ENCODE measurements at places on chromosomes 16 and 17. TPM values are rescaled to one million over a fixed set of nuclear protein-coding genes. Genes with fewer than 3 reads are reported as not detected.

CCL1 gene
- total RNA-seq, result not detected

ADAMTS18 gene
- total RNA-seq, result not detected

PCGF2 gene
- total RNA-seq, result 205 TPM

HBA1 gene
- total RNA-seq, result not detected

PRR35 gene
- not detected for total RNA-seq

GRCh38 chr17:5097101-5097834 is 14.4 kb downstream of the ZNF232 start:
- no peak for DNase-seq

GRCh38 chr17:37848690-37849616 is 75.3 kb upstream of the TBC1D3K start:
- peak; percentile 73 for DNase-seq

DNA sequence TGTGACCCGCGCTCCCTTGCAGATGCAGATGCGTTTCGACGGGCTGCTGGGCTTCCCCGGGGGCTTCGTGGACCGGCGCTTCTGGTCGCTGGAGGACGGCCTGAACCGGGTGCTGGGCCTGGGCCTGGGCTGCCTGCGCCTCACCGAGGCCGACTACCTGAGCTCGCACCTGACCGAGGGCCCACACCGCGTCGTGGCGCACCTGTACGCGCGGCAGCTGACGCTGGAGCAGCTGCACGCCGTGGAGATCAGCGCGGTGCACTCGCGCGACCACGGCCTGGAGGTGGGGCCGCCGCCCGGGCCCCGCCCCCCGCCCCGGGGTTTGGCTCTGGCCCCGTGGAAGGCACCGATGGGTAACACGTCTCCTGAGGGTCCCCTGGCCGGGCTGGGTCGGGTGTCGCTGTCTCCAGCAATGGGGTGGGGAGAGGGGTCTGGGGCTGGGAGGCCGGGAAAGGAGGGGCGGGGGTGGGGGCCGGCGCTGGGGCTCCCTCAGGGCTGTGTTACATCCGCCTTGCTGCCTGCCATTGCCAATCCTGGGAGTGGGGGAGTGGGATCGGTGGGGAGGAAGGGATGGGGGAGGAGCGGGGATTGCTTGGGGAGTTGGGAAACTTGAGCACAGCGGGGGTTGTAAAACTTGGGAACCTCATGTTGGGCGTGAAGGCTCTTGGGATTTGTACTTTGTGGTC is 737 bp downstream of the NUDT16L1 start:
- peak; percentile 42 for DNase-seq

DNA sequence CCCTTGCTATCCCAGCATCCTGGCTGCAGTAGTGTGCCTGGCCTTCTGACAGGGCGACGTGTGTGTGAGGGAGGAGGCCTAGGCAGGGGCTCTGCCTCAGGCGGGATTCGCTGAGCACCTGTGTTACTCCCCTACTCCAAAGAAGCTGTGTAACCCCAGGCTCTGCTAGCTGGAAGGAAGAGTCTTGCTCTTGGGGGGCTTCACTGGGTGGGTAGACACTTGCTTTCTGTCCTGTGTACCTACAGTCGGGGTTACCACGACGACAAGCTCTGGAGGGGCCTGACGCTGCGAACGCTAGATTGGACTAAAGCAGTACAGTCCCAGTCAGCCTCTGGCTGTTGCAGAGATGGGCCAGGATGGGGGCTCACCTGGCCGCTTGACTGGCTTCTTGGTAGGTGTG is 9.5 kb downstream of the EXOC7 start:
- no peak for DNase-seq

DNA sequence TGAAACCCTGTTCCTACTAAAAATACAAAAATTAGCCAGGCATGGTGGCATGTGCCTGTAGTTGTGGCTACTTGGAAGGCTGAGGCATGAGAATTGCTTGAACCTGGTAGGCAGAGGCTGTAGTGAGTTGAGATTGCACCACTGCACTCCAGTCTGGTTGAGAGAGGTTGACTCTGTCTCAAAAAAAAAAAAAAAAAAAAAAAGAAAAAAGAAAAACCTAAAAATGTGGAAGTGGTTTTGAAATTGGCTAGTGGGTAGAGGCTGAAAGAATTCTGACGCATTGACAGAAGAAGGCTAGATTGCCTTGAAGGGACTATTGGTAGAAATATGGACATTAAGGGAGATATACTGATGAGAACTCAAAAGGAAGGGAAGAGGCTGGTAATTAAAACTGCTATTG is 33.6 kb upstream of the CPPED1 start:
- no peak for DNase-seq

DNA sequence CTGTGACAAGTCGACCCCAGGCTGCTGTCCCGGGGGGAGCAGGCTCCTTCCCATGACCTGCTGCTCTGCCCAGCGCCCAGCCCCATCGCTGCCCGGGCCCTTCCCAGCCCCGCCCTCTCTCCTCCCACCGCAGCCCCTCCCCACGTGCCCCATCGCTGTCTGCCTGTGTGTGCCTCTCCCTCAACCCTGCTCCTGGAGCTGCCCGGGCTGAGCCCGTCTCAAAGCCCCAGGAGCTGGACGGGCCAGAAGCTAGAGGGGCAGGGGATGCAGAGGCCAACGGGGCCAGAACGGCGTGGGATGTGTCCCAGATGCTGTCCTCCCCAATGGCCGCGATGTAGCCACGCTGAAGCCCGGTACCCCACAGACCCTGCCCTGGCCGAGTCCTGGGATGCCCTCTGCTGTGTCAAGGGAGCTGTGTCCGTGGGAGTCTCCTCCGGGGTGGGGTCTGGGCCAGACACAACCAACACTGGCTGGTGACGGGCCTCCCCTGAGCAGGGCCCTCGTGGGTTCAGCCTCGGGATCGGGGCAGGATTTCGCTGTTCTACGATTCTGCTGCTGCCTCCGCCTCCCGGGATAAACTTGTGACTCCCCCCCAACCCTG is 118.2 kb upstream of the ZNF750 start:
- DNase-seq, result no peak

DNA sequence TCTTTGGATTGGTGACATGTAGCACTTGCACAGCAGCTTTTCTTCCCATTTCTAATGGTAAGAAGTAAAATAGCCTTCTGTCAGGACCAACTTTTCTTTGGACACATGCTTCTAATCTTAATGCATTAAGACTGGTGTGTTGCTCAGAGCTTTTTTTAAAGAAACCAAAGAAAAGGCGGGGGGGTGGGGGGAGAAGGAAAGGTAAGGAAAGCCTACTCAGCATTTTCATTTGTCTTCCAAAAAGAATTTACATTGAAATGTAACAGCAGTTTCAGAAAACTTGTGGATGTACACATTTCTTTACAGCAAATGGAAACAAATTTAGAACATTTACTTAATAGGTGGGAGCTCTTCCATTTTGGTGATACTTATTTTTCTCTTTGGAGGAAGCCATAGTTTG is 49.6 kb downstream of the NLK start:
- DNase-seq, result no peak

GRCh38 chr16:14284371-14284770 is 213.3 kb downstream of the MRTFB start:
- no peak for DNase-seq

- DNase-seq, result no peak
These were observed 45.0 kb downstream of the KPNA2 start for GRCh38 chr17:68080411-68081150.

DNA sequence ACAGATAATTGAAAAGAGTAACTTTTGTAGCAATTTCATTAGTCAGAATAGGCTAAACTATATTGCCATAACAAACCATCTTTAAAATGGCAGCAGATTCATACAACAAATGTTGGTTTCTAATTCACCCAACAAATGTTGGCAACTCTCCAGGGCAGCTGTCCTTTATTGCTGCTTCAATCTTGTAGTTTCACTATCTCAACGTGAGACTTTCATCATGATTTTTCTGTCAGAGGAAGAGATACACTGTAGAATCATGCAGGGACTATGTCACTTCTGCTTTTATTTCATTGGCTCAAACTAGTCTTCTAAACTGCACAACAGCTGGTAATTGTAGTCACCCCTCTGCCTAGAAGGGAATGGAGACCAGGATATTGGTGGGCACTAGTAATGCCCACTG is 174.2 kb downstream of the TANC2 start:
- no peak for DNase-seq

DNA sequence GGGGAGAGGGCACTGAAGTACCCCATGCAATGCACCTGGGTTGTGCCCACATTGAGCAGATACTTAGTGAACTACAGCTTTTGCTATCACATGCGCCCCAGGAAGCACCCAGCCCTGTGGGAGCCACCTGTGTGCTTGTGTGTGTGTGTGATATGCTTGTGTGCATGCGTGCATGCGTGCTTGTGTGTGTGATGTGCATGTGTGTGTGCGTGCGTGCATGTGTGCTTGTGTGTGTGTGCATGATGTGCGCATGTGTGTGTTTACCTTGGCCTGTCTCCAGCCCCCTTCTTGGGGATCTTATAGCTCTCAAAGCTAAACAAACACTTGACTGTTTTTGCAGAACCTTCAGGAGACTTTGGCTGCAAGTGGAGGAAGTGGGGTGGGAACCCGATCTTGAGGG is 841 bp downstream of the C16orf89 start:
- DNase-seq, result peak; percentile 25

GRCh38 chr16:27385398-27385797 is 16.6 kb upstream of the IL21R start:
- no peak for DNase-seq

Measured in Calu3 (cell line).